ENCODE measurements at places on chromosomes 2 and 18.

GRCh38 chr18:46624127-46624526 lies 32.9 kb downstream of the LOXHD1 start:
- no peak for DNase-seq

DNA sequence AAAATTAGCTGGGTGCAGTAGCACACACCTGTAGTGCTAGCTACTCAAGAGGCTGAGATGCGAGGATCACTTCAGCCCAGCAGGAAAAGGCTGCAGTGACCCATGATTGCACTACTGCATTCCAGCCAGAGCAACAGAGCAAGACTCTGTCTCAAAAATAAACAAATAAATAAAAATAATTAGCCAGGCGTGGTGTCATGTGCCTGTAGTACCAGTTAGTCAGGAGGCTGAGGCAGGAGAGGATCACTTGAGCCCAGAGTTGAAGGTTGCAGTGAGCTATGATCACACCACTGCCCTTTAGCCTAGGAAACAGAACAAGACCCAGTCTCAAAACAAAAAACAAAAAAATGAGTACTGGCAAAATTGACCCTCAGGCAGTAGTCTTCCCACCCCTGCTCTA lies 61.9 kb upstream of the PPP1CB start:
- no peak for DNase-seq

DNA sequence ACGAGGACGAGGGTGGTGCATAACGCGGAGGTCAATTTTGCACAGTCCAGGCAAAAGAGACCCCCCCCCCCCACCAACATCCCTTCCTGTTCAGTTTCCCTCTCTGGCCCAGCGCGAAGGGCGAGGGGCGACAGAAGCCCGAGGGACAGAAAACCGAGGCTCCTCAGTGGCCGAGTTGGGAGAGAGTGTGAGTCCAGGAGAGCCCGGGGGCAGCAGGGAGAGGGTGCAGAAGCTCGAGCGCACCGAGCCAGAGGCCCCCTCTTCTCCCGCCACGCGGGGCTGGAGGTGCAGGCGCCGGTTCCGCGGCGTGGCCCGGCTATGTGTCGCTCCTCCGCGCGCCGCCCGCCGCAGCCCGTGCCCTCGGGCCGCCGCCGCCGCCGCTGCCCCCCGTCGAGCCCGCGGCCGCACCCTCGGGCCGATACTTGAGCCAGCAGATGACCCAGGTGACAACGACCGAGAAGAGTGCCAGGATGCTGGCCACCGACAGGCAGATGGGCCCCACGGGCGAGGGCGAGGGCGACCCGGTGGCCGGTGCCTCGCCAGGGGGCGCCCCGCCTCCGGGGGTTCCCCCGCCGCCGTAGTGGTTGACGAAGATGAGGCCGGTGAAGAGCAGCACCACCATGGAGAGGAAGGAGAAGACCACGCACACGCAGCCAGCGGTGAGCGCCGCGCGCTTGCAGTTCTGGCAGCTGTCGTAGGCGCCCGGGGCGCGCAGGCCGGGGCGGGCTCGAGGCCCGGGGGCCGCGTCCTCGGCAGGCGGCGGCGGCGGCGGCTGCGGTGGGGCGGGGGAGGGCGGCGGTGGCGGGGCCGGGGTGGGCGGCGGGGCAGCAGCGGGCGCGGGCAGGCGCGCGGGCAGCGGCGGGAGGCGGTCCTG lies 20.2 kb upstream of the PAX3 start:
- DNase-seq, result no peak

DNA sequence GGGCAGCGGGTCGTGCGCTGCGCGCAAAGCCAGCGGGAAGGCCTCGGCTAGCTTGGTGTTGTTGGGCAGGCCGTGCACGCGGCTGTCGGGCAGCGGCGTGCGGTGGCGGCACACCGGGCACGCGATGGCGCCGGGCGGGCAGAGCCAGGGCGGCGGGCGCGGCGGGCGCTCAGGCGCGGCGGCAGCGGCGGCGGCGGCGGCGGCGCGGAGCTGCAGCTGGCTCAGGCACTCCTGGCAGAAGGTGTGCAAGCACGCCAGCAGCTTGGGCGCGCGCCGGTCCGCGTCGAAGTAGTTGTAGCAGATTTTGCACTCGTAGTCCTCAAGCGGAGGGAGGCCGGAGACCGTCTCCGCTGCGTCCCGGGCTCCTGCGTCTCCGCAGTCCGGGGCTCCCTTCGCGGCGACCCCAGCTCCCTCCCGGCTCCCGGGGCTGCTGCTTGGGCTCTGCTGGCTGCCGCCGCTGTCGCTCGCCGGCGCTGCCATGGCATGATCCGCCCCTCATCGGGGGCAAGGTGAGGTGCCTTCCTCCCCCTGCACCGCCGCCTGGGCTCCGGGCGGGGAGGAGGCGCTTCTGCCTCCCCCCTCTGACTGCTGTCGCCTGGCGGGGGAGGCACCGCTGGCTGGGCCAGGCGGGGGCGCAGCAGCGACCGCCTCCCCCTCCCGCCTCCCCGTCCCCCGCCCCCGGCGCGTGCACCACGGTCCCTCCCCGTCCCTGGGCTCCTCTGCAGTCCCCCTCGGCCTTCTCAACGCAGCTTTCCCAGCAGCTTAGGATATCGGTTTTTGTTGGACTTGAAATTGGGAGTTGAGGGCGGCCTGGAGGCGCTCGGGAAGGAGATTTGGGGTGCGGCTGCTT lies 21.0 kb upstream of the PAX3 start:
- no peak for DNase-seq

DNA sequence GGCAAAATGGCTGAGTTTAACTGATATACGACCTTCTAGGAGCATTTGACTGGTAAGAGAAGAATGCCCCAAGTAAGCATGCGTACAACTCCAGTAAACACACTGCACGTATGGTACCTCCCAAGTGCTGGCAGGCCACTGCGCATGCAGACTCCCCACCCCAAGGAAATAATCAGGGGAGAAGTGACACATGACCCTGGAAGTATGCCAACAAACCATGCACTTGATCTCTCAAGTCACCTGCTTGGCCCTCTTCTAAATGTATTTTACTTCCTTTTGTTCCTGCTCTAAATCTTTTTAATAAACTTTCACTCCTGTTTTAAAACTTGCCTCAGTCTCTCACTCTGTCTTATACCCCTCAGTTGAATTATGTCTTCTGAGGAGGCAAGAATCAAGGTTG lies 129.8 kb upstream of the COL5A2 start:
- DNase-seq, result no peak

DNA sequence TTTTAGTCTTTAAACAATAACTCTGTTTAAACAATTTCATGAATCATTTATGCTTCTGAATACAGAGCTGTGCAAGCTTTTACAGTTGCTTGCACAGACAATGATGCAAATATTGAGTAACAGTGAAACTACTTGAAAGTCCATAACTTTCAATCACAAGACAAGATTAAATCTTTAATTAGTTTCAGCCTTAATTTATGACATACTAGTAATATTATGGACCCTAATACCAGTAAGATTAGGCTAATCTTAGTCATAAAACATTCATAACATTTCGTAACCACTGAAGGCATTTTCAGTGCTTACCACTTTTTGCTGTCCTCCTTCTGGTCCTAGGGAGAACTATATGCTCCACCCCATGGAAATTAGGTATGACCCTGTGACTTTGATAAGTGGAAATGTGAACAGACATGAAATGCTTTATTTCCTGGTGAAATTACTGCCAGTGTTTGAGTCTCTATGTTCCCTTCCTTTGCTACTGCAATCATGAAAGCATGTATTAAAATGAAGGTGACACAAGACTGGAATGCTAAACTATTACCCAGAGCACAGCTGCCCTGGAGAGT lies 1.8 kb upstream of the COBLL1 start:
- DNase-seq, result no peak

Measured in HS-27A (cell line).